NCI-H2171 treated with DMSO at 0.1 percent for 48 hours (cell line): ENCODE measurements at places on chromosomes 4 and X.

- no peak for DNase-seq
Measured at GRCh38 chr4:139207873-139208403, 30.9 kb upstream of the ELF2 start.

DNA sequence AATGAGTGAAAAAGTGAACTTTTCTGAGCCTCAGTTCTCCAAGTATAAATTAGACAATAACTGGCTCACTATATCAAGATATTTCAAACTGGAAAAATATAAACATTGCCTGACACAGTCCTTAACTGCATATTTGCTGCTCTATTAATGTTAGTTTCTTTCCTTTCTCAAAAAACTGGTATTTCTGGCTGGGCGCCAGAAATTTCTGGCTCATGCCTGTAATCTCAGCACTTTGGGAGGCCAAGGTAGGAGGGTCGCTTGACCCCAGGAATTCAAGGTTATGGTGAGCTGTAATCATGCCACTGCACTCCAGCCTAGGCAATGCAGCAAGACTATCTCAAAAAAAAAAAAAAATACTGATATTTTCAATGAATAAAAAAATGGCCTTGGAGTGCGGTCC lies 227.0 kb downstream of the MAGEB17 start:
- DNase-seq = no peak

GRCh38 chrX:18997916-18998315 lies 14.0 kb upstream of the PHKA2 start:
- DNase-seq = no peak

GRCh38 chr4:41678951-41679350 lies 69.6 kb downstream of the PHOX2B start:
- no peak for DNase-seq

GRCh38 chr4:53101191-53101581 lies 239.1 kb downstream of the RASL11B start:
- DNase-seq = no peak

DNA sequence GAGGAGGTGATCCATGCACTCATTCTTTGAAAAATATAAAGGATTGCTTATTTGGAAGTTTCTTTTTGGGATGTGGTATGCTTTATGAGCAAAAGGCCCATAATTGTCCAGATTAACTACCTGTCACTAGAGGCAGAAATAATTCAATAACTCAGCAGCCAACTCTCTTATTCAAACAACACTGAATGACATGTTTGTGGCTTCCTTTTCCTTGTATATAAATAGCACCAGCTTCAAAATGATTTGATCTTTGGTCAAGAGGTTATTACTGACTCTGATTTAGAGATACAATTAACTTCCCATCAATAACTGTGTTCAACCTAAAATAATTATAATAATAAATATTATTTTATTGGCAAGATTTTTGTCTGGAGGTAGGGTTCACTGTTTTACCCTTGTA lies 232.3 kb downstream of the AFF2 start:
- no peak for DNase-seq

- DNase-seq = no peak
Measured at GRCh38 chr4:16083241-16084191, at the start of gene PROM1. PROM1 (minus strand) TSS chr4:16084023; CDS start chr4:16075906, 8,117 bp downstream.

DNA sequence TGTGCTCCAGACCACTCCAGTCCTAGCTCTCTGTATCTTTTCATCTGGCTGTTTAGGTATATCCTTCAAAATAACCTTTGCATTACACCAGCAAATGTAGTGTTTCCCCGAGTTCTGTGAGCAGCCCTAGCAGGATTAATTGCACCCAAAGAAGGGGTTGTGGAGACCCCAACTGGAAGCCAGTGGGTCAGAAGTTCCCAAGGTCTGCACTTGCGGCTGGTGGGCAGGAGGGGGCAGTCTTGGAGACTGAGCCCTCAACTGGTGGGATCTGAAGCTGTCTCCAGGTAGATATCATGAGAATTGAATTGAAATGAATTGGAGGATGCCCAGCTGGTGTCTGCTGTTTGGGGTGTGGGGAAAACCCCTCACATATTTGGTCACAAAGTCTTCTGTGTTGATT lies 1485.3 kb upstream of the TENM3 start:
- DNase-seq = no peak

DNA sequence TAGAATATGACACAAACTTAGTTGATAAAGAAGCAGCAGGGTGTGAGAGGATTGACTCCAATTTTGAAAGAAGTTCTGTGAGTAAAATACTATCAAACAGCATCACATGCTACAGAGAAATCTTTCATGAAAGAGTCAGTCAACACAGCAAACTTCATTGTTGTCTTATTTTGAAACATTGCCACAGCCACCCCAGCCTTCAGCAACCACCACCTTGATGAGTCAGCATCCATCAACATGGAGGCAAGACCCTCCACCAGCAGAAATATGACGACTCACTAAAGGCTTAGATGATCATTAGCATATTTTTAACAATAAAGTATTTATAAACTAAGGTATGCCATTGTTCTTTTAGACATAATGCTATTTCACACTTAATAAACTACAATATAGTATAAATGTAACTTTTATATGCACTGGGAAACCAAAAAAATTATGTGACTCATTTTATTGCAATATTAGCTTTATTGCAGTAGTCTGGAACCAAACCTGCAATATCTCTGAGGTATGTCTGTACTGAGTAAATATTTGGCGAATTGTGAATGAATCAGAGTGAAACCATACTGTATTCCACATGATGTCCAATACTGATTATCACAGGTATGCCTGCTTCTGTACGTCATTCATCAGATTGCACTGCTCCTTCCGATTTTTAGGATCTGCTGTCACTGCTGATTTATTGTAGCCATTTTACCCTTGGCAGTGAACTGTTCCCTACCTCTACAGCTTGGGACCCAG lies 11.6 kb downstream of the FRMPD4 start:
- no peak for DNase-seq

- no peak for DNase-seq
Measured at GRCh38 chr4:1055721-1056590, 44.5 kb downstream of the FGFRL1 start.

DNA sequence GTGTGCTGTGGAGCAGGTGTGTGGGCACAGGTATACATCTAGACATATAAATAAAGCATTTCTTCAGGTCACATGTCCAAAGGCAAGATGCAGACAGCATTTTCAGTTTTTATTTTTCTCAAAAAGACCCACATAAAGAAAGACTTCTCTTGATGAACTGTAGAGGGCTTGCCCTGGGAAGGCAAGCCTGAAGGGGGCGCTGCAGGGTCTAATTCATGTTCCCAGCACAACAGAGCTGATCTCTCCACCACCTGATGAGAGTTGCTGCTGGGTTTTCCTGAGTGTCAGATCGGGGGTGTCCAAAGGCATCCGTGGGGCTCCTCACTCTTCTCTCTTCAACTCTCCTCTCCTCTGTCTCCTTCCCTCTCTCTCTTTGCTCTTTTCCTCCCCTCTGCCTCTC lies 26.6 kb downstream of the ADRA2C start:
- no peak for DNase-seq

DNA sequence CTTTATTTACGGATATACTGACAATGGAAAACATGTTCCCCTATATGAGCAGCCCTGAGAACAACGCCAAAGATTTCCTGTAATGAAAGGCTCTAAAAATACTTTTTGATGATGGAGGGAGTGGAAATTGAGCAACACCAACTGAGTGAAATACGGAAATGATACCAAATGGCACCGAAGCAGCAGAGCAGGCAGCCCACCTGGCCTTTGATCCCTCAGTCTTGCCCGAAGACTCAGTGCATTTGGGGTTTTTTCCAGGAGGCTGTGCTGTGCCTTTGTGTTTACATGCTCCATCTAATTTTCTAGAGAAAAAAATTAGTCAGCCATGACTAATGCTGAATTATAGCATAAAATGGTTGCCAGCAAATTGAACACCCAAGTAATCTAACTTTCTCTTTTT lies 169.9 kb upstream of the RBPJ start:
- no peak for DNase-seq

- no peak for DNase-seq
Measured at GRCh38 chr4:154593868-154594267, 3.3 kb upstream of the FGA start.

DNA sequence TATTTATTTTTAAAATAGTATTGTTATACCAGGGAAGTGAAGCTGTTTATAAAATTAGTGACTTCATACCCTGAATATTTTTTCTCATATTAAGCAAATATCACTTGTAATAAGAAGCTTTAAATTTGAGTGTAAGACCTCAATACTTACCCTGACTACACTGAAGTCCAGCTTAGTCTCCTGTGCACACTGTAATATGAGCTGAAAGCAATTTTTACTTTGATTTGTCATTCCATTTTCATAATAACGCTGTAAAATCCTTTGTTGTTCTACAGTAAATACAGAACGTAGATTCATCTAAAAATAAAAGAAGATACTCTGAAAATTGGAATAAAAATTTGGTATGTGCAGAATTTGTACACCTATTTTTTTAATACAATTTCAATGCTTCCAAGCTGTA lies 27.2 kb downstream of the HDX start:
- no peak for DNase-seq

DNA sequence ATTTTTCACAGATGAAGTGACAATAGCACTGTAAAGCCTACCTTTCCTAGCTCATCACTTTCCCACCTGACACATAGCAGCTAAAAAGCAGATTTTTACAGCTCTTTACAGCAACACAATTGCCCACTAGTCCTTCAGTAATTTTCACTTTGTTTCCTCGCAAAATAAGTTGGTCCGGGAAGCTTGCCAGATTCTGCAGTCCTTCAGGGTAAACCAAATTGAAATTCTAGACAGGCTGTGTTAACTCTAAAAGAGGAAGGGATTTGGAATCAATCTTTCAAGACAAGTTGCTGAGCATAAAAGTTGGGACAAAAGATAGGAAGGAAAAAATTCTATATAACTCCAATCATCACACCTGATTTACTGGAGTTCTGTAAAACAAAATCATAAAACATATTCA lies 8.7 kb downstream of the C1QTNF7 start:
- DNase-seq = no peak

DNA sequence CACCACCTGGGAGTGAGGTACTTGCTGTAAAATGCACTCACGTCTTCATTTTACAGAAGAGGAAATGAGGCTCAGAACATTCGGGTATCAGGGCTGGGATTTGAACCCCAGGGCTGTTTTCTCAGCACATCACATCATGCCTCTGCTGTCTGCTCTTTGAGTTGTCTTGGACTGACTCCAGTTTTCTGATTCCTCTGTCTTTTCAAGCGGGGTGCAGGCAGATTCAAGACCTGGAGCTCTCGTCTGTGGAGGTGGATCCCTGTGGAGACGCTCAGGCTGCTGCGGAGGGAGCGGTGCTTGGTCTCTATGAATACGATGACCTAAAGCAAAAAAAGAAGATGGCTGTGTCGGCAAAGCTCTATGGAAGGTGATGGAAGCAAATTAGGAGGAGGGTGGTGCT lies 6.3 kb downstream of the LAP3 start:
- DNase-seq = no peak

- DNase-seq = peak; percentile 34
Measured at GRCh38 chrX:103215425-103215991, 600 bp downstream of the BEX4 start.

DNA sequence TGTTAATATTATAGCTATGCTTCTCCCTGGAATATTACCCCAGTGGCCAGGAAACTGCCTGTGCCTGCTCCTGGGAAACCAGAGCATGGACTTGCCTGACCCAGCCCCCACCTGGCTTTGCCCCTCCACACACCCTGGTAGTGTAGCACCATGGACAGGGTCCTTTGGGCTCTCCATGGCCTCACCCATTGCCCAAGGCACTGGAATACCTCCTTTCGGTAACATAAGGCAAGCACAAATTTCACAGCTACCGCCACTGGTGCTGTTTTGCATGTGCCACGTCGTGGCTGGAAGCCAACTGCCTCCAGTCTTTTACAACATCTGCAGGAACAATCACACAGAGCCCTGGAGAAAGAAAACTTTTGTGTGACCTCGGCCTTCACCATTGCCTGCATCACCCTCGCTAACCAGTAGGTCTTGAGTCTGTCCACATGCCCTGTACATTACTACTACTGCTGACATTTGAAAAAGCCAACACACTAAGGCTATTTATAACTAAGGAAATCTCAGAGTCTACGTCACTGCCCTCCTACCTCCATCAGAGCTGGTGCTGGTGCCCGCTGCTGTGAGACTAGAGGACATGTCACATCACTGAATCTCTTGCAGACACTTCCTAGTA lies 47.7 kb downstream of the HPGD start:
- DNase-seq = no peak

- no peak for DNase-seq
Measured at GRCh38 chrX:155888139-155888538, 7.0 kb downstream of the VAMP7 start.

DNA sequence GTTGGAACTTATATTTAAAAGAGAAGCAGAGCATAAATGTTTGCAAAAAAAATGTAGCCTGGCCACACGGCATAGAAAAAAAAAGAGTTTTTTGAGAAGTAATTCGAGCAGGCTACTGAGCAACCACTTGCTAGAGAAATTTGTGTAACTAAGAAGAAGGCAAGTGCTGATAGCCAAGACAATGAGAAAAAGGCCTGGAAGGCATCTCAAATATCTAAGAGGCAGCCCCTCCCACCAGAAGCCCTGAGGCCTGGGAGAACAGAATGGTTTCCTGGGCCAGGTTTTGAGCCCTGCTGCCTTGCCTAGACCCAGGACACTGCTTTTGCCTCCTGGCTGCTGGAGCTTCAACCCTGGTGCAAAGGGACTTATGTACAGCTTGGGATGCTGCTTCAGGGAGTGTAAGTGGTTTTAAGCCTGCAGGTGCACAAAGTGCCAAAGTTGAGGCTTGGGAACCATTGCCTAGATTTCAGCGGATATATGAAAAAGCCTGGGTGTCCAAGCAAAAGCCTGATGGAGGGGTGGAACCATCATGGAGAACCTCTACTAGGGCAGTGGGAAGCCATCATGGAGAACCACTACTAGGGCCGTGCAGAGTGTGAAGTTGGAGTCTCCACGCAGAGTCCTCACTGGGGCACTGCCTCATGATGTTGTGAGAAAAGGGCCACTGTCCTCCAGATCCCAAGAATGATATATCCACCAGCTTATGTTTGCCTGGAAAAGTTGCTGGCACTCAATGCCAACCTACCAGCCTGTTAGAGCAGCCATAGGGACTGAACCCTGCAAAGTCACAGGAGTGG lies 9.7 kb downstream of the TECRL start:
- no peak for DNase-seq

DNA sequence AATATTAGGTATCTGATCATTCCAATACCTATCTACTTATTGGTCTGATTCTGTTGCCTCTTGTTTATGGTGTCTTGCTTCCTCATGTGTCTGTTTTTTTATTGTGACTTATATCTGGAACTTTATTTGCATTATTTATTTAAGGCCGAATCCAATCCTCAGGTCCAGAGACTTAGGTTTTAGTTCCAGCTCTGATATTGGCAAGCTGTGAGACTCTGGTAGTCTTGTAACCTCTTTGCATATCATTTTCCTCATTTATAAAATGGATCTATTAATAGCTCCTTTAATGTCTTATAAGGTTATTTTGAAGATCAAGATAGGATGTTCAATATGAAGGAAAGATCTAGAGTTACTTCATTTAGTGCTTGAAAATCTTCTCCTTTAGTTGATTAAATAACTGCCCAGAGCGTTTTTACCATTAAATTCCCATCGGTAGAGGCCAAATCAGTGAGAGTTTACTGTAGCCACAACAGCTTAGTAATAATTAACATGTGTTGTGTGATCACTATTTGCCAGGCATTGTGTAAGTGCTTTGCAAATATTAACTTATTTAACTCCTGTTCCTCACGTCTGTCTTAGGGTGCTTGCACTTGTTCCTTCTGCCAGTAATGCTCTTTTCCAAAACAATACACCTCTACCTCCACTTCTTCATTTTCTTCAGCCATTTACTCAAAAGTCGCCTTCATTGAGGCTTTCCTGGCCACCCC lies 82.2 kb downstream of the CC2D2A start:
- no peak for DNase-seq

GRCh38 chrX:69014200-69014599 lies 151.1 kb downstream of the PJA1 start:
- no peak for DNase-seq

GRCh38 chr4:85302756-85303155 lies 172.2 kb upstream of the ARHGAP24 start:
- no peak for DNase-seq
